ENCODE measurements at places on chromosomes 11 and 22.

GRCh38 chr22:37664249-37665101 is 6.0 kb downstream of the PDXP start:
- DNase-seq: no peak

DNA sequence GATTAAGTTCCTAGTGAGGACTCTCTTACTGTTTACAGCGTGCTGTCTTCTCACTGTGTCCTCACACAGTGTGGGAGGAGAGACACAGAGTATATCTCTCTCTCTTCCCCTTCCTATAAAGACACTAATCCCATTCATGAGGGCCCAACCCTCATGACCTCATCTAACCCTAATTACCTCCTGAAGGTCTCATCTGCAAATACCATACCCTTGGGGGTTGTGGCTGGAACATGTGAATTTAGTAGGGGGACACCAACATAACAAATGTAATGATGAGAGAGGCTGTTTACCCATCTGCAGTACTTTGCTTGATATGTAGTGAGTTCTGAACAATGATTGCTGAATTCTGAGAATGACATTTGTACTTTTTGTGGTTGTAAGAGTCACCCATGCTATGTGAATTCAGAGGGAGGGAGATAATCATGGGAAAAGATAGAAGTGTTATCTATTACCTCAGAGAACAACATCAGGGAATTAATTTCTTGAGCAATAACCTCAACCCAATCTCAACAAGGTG is 4.9 kb upstream of the OR52W1 start:
- no peak for DNase-seq

GRCh38 chr11:48013269-48013901 is 33.0 kb downstream of the PTPRJ start:
- no peak for DNase-seq

DNA sequence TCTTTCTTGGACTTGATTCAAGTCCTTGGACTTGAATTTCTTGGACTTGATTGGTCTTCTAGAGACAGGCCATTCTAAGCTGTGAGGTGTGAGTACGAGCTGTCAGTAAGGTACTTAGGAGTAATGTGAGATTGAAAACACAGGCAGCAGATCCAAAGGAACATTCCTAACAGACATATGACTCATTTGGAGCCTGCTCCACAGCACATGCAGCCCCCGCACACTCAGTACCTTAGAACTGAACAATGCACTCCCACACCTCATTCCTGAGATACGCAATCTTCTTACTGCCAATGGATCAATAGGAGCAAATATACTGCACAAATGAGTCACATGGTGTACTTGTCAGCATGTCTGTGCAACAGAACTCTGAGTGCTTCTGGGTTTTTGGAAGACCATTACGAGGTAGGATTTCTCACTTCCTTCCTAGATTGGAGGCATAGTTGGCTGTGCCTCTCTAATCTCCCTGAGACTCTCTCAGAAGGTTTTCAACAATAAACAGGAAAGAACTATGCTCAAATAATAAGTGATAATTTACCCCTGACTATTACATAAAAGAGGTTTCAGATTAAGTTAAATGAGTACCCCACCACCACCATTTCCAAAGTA is 243.1 kb downstream of the KCNA4 start:
- DNase-seq: no peak

- DNase-seq: no peak
These were observed 520.4 kb upstream of the LUZP2 start for GRCh38 chr11:23976426-23976825.

DNA sequence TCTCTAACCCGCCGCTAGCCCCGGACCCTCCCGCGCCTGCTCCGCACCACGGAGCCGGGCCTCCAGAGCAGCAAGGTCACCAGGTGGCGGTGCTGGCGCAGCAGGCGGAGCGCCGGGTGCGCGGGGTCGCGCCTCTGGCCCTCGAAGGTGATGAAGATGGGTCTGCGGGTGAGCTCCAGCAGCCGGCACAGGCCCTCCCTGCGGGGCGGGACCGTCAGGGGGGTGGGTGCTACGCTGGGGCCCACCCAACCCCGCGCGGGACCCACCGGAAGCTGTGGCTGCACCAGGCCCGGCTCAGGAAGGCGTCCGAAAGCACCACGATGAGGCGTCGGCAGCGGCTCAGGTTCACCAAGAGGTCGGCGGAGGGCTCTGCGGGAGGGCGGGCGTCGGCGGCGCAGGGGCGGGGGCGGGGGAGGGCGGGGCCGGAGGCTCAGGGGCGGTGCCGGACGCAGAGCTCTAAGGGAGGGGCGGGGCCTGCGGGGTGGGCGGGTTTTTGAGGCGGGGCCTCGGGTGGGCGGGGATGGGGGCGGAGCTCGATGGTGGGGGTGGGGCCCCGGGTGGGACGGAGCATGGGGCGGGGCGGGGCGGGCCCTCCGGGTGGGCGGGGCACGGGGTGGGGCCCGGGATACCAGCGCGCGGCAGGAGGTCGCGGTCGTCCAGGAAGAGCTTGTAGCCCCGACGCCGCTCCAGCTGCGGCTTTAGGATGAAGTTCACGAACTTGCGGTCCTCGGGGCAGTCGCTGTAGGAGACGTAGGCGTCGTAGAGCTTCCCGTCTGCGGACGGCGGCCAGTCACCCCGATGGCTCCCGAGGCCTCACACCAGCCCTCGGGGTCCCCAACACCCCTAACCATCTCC is 7.8 kb downstream of the SIGIRR start:
- DNase-seq: no peak

DNA sequence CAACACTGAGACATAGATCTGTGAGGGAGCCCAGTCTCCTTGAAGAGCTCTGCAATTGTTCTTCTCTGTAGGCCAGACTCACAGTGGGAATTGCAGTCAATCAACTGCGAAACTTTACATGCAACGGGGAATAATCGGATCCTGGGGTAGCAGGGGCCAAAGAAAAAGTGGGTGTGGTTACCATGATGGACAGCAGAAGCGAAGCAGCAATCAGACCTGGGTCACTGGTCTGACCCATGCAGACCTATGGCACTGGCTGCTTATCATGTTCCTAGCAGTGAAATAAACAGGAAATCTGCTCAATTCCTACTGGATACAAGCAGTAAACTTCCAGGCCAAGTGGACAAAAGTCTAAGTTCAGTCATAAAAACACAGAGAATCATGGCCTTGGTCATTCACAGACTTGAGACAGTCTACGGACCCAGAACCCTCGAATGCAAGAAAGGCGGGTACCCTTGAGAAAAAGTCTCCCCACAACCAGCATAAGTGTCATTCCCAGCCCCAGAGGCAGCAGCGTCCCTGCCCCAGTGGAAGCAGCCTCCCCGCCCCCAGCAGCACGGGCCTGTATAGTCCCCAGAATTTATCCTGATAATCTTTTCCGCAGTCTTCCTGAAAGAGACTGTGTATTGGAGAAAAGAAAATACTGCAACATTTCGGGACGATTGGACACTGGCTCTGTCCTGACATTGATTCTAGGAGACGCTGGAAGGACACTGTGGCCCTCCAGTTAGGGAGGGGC is 34.6 kb downstream of the ASCL2 start:
- no peak for DNase-seq

DNA sequence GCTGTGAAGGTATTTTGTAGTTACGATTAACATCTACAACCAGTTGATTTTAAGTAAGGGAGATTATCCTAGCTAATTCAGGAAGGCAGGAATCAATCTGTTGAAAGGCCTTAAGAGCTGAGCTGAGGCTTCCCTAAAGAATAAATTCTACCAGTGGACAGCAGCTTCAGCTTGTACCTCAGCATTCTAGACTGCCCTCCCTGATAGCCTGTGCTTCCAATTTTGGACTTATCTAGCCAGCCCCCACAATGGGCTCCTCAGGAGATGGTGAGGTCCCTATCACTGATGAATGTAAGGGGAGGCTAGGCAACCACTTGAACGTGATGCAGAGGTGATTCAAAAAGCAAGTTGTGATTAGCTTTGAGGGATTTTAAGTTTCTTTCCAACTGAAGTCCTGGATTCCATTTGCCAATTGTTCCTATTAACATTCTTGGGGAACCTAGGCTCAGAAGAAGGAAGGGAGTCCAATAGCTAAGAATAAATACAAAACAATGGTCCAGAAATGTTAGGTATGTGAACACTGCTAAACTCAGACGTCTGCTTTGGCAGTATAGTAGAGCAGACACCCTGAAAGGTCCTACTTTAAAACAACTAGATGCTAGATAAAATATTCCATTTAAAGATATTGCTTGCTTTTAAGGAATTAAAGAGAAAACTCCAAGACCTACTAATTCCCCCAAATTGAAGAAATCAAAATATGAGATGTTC is 404.3 kb upstream of the TENM4 start:
- DNase-seq: no peak

- DNase-seq: no peak
These were observed 3.3 kb upstream of the POLR2G start for GRCh38 chr11:62757846-62758788.

GRCh38 chr22:50702261-50702671 is 29.6 kb downstream of the SHANK3 start:
- DNase-seq: no peak
